Lower leg skin (tissue), 4 donors: ENCODE measurements at places on chromosomes 2 and 18. TPM values are rescaled to one million over a fixed set of nuclear protein-coding genes. Genes with fewer than 3 reads are reported as not detected.

Gene AQP12B
- total RNA-seq: not detected

Gene C2orf15
- 2.2 TPM for total RNA-seq

Gene TMEM87B
- 23.3 TPM for total RNA-seq

Gene SIGLEC15
- 0.27 TPM for total RNA-seq

Gene ALKAL2
- total RNA-seq: 4.0 TPM

Gene SMCHD1
- total RNA-seq: 29.0 TPM

Gene IL1F10
- total RNA-seq: 8.3 TPM

Gene COL4A3
- 0.08 TPM for total RNA-seq

Gene CTDP1
- 42.2 TPM for total RNA-seq
